ENCODE measurements at places on chromosomes 3 and 15. TPM values are rescaled to one million over a fixed set of nuclear protein-coding genes. Genes with fewer than 3 reads are reported as not detected.

Gene PIF1
- 18.9 TPM for total RNA-seq

Gene TRIM42
- not detected for total RNA-seq

Gene NANOGP8
- total RNA-seq = 0.36 TPM

Gene TMEM40
- not detected for total RNA-seq

Gene CLRN1
- not detected for total RNA-seq

Gene CTDSPL
- 53.3 TPM for total RNA-seq

Gene ST6GAL1
- 80.7 TPM for total RNA-seq

Gene TNFAIP8L3
- 0.27 TPM for total RNA-seq

Gene ZNF80
- total RNA-seq = not detected

Gene PAQR9
- total RNA-seq = 2.5 TPM

Gene KPNA1
- total RNA-seq = 85.5 TPM

Gene PLCB2
- 2.5 TPM for total RNA-seq

Gene GOLGA8H
- total RNA-seq = 0.34 TPM

Gene GASK1A
- total RNA-seq = 2.3 TPM

Gene THSD4
- total RNA-seq = 6.8 TPM

DNA sequence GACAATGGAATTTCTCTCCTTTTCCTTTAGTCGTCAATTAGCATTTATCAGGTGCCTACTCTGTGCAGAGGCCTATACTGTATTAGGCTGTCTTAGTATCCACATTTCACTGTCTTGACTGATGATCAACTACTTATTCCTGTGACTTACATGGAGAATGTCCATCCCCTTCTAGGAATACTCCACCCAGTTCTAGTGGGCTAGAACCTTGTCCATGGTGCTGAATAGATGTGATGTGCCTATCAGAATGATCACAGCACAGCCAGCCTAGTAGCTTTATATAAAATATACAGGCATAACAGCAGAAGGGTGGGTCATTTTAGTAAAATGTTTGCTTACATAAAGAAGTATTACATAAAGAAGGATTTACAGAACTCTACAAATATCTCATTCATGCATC is 621.4 kb downstream of the PDCD6IP start:
- H3K27me3 ChIP-seq = no peaks in the 10 kb centered on the region
- peak overlapping the region; percentile 6 for H3K27ac ChIP-seq
- H3K4me3 ChIP-seq = no peak overlapping the region
- H3K36me3 ChIP-seq = no peaks in the 10 kb centered on the region
- DNase-seq = peak; percentile 13

DNA sequence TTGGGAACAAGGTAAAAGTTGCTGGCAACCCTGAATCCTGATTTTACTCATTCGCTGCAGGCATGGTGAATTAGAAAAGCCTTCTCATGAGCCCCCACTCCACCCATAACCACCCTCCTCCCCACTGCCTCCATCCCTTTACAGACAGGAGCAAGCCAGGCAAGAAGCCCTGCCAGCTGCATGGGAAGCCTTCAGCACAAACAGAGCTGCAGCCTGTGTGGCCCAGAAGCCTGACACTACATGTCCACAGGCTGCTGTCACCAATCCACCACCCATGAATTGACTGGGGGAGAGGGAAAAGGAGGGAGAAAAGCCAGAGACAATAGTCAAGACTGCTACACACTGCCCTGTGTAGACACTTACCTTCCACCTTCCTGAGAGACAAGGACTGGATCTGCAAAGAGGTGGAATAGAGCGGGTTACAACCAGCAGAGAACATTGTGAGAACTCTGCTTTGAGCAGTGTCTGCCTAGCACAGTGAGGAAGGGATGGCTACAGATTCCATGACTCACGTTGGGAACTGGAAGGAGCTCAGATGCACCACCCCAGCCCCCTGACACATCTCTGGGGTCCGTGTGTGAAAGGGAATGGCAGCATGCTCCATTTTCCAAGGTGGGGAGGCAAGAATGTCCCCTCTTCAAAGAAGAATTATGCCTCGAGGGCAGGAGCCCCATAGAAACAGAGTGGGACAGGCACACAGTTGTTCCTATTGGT is 33.9 kb downstream of the DZIP1L start:
- no peak overlapping the region for H3K4me3 ChIP-seq
- no peaks in the 10 kb centered on the region for H3K27me3 ChIP-seq
- H3K36me3 ChIP-seq = peaks cover 45% of the 10 kb centered on the region
- DNase-seq = no peak
- H3K4me1 ChIP-seq = peaks cover 18% of the 10 kb centered on the region

DNA sequence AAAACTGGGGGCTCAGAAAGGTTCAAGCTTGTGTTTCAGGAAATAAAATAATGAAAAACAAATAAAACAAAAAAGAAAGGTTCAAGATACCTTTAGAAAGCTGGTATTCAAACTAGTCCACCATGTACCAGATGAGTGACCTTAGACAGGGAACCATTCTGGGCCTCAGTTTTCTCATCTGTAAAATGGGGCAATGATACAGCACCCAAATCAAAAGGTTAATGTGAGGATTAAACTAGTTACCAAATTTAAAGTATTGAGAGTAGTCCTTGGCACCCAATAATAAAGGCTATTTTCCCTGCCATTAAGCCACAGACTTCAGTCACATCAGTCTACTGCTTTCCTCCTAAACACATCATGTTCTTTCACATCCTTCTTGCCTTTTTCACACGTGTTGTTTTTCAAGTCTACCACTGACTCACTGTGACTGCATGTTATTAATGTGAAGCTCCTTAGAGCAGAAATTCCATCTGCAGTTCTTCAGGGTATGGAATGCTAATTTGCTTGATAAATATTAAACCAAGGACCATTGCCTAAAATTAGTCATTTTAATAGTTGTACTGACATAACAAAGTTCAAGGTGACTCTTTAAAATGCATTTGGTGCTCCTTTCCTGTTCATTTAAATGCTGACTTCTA is 19.9 kb downstream of the TAMM41 start:
- no peaks in the 10 kb centered on the region for H3K27me3 ChIP-seq
- no peaks in the 10 kb centered on the region for H3K4me1 ChIP-seq
- H3K27ac ChIP-seq = no peak overlapping the region

GRCh38 chr15:89226359-89227221 is 5.2 kb upstream of the RLBP1 start:
- no peaks in the 10 kb centered on the region for H3K36me3 ChIP-seq
- no peak overlapping the region for H3K4me3 ChIP-seq
- no peak for DNase-seq
- peaks cover 16% of the 10 kb centered on the region for H3K27me3 ChIP-seq

GRCh38 chr3:38960953-38961622 is 90.7 kb downstream of the SCN11A start:
- no peak overlapping the region for H3K4me3 ChIP-seq
- no peaks in the 10 kb centered on the region for H3K36me3 ChIP-seq
- peaks cover 1% of the 10 kb centered on the region for H3K4me1 ChIP-seq
- no peak overlapping the region for H3K27ac ChIP-seq
- H3K27me3 ChIP-seq = no peaks in the 10 kb centered on the region

DNA sequence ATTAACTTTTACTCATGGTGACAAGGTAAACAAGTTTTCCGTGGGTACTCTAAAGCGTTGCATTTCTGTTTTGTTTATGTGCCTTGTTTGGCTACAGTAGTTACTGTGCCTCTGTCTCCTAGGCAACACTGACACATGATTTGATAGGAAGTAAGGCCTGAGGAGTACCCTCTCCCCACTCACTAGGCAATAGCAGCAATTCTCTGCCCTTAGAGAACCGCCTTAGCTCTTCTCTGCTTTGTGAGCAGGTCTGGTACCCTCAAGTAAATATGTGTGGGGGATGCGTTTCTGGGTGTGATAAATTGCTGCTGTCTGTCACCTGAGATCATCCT is at the start of gene IL5RA:
Gene IL5RA, minus strand, starts transcription at position 76 of the 332 bp plus-strand sequence. CDS start 5,390 bp downstream, outside the sequence.
- H3K4me3 ChIP-seq = no peak within 1 kb of the TSS
- no peak for DNase-seq
- no peak within 1 kb of the TSS for H3K27ac ChIP-seq
- no peaks in the 10 kb centered on the region for H3K36me3 ChIP-seq
- H3K27me3 ChIP-seq = peaks cover 14% of the 10 kb centered on the region

GRCh38 chr15:98860281-98861041 is 147.1 kb downstream of the PGPEP1L start:
- H3K27ac ChIP-seq = no peak overlapping the region
- H3K4me1 ChIP-seq = peaks cover 46% of the 10 kb centered on the region
- no peaks in the 10 kb centered on the region for H3K27me3 ChIP-seq
- DNase-seq = no peak

DNA sequence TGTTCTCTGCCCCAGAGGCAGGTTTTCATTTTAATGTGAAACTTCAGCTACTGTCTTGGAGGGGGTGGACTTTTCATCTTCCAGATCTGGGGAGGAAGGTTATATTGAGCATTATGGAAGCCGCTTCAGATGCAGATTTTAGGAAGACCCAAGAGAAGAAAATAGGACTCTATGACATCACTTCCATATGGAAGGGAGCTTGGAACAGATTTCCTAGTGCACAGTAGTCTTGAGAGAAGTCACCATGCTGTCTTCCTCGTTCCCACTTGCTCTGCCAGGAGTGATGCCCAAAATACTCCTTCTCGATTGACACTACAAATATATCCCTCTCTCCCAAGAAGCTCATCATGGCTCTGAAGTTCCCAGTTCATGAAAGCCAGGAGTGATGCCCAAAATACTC is 197.2 kb downstream of the ATP10A start:
- no peak overlapping the region for H3K4me3 ChIP-seq
- DNase-seq = no peak
- H3K4me1 ChIP-seq = peaks cover 19% of the 10 kb centered on the region
- no peaks in the 10 kb centered on the region for H3K36me3 ChIP-seq
- no peak overlapping the region for H3K27ac ChIP-seq

GRCh38 chr3:79178471-79179180 is 589.2 kb downstream of the ROBO1 start:
- peaks cover 4% of the 10 kb centered on the region for H3K4me1 ChIP-seq
- H3K36me3 ChIP-seq = no peaks in the 10 kb centered on the region
- H3K27ac ChIP-seq = no peak overlapping the region
- no peaks in the 10 kb centered on the region for H3K27me3 ChIP-seq
- DNase-seq = no peak

GRCh38 chr15:67185621-67186225 is 68.7 kb downstream of the AAGAB start:
- H3K4me1 ChIP-seq = no peaks in the 10 kb centered on the region
- H3K27me3 ChIP-seq = no peaks in the 10 kb centered on the region
- H3K4me3 ChIP-seq = no peak overlapping the region
- DNase-seq = no peak
- peaks cover 14% of the 10 kb centered on the region for H3K36me3 ChIP-seq

- no peak for DNase-seq
- H3K27ac ChIP-seq = peak overlapping the region; percentile 57
- H3K36me3 ChIP-seq = no peaks in the 10 kb centered on the region
- H3K27me3 ChIP-seq = peaks cover 11% of the 10 kb centered on the region
- no peak overlapping the region for H3K4me3 ChIP-seq
These were observed 4.9 kb downstream of the IL17RD start for GRCh38 chr3:57160076-57160764.

DNA sequence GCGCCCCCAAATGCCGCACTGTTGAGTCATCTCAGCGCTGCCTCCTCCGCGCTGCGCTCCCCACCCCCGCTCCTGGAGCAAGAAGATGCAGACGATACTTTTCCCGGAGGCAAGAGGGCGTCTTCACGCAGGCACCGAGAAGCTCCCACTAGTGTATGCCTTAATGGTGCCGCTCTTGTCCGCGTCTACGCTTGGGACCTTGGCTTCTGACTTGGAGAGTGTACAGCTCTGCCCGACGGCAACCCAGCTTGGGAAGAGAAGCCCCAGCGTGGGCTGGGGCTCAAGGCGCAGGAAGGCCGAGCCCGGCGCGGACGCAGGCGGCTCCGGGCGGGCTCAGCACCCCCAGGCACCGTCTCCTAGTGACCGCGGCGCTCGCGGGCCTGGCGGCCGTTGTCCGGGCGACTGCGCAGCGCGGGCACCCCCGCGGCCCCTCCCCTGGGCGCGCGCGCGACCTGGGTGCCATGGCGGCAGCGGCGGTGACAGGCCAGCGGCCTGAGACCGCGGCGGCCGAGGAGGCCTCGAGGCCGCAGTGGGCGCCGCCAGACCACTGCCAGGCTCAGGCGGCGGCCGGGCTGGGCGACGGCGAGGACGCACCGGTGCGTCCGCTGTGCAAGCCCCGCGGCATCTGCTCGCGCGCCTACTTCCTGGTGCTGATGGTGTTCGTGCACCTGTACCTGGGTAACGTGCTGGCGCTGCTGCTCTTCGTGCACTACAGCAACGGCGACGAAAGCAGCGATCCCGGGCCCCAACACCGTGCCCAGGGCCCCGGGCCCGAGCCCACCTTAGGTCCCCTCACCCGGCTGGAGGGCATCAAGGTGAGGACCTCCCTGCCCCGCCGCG is at the start of gene P4HTM:
Gene P4HTM, plus strand, starts transcription at position 446 of the 840 bp plus-strand sequence. Its CDS starts 16 bp downstream, at position 462.
- peaks cover 19% of the 10 kb centered on the region for H3K27me3 ChIP-seq
- peak within 1 kb of the TSS; percentile 99 for H3K27ac ChIP-seq
- DNase-seq = peak; percentile 54

DNA sequence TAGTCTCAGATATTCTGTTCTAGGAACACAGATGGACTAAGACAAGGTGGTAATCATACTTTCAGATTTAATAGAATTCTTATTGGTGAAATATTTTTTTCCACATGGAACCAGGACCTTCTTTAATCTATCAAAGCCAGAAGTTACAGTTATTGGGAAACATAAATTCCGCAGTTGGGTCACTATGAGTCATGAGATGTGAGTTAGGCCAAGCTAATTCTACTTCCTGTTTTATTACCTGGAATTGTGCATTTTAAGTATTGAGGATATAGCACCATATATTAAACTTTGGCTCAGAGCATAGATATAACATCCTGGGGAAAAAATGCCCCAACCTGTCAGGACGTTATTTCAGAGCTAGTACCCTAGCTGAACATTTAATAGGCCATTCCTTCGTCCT is 96.4 kb upstream of the P3H2 start:
- H3K27me3 ChIP-seq = no peaks in the 10 kb centered on the region
- no peaks in the 10 kb centered on the region for H3K4me1 ChIP-seq
- no peak for DNase-seq
- peaks cover 3% of the 10 kb centered on the region for H3K36me3 ChIP-seq

- peaks cover 6% of the 10 kb centered on the region for H3K36me3 ChIP-seq
- H3K27me3 ChIP-seq = no peaks in the 10 kb centered on the region
- peaks cover 19% of the 10 kb centered on the region for H3K4me1 ChIP-seq
- no peak for DNase-seq
- H3K4me3 ChIP-seq = peak overlapping the region; percentile 98
These were observed 1.4 kb downstream of the DUT start for GRCh38 chr15:48332642-48333034.

DNA sequence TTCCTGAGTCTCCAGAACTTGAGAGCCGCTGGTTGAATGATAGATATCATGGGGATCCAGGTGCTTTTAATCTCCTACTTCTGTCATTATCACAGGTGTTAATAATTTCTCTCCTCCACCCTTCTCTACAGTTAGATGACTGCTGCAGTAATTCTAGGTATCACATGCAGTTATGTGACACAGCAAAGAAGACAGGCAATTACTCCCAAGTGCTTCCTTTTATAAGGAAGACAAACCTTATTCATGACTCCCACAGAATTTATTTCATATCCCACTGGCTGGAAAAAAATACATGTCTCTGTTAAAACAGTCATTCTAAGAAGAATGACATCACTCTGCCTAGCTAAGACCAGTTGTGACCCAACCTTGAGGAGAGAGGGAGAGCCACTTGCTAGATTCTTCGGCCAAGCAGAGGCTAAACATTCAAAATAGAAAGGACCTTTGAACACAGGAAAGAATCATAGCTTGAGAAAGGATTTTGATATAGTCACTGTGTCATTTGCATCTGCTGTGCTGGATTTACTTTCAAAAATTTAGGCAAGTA is 500.6 kb downstream of the SI start:
- no peak for DNase-seq
